Posterior cingulate gyrus (tissue), 11 donors: ENCODE measurements at places on chromosomes 5 and 9.

- no peak for DNase-seq
Measured at GRCh38 chr9:104263942-104264341, 169.8 kb downstream of the SMC2 start.

GRCh38 chr9:91085517-91086291 is 276.0 kb downstream of the AUH start:
- no peak for DNase-seq

- no peak for DNase-seq
Measured at GRCh38 chr5:80217667-80218066, 38.2 kb downstream of the SERINC5 start.

GRCh38 chr5:78779771-78780616 is 131.4 kb upstream of the LHFPL2 start:
- no peak for DNase-seq

- DNase-seq, result no peak
Measured at GRCh38 chr5:39599721-39600431, 175.1 kb upstream of the DAB2 start.

DNA sequence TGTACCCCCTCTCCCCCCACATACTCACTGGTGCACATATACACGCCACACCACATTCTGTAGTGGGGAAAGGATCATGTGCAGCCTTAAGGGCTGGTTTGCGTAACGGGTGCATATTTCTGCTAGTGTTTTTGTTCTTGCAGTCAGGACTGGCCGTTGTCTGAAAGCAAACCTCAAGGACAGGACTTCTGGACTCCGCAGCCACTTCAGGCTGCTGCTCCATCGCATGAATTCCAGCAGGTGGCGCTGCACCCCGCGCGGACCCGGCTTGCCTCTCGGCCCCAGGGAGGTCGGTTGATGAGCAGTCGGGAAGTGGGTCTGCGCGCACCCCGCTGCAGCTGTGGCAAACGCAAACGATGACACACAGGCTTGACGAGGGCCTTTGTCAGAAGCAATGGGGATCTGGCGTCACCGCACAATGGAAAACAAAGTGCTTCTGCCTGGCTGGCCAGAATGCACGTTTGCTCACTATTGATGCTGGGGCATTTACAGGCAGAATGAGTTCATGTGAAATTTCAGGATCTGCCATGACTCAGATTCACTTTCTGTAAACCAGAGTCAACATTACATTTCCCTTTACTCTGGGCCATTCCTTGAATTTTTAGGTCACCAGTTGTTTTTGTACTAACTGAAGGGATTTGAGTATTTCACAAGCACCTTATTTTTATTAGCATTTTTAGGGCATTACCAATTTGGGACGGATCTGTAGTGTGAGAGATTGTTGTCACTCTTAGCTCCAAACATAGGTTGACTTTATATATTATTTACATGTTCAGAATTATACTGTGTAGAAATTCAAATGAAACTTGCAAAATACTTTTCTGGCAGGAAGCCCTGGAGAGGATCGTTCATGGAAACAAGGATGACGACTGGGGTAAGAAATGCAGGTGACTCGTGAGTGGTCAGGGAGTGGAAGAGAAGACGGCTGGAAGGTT is 36.4 kb upstream of the GLRX start:
- peak; percentile 89 for DNase-seq

GRCh38 chr9:6418764-6419163 is 5.8 kb downstream of the UHRF2 start:
- no peak for DNase-seq

DNA sequence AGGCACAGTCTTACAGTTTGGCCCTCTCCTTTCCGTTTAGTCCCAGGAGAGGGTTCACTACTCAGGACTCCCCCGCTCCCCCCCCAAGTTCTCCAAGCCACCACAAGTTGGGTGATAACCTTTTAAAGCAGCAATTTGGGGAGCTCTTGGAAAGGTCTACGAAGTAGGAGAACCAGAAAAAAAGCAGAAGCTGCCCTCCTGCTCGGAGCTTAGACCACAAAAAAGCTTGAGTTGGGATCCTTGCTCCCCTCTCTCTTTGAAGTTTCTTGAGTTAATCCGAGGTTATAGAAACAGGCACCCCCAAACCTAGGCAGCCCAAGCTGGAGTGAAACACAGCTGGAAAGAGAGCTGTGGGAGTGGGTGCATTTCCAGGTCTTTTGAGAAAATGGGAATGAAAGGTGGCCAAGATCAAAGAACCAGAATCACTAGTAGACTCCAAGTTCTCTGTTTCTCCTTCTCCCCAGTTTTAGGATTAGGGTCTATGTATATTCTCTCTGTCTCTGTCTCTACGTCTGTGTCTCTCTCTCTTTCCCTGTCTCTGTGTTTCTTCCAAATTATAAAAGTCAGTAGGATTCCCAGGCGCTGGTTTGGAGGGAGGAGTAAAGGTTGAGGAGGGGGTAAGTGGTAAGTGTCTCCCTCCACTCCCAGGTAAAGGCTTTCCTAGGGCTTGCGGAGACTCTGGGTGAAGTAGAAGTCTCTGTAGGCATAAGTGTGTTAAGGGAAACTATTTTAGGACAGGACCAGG is 2.8 kb downstream of the LHX2 start:
- DNase-seq, result no peak

- no peak for DNase-seq
Measured at GRCh38 chr5:172245046-172245445, 38.5 kb downstream of the UBTD2 start.

GRCh38 chr9:99783799-99784198 is 37.9 kb upstream of the NR4A3 start:
- DNase-seq, result no peak

- no peak for DNase-seq
Measured at GRCh38 chr5:167995844-167996425, 295.5 kb upstream of the WWC1 start.

- no peak for DNase-seq
Measured at GRCh38 chr9:134152022-134152448, 12.3 kb downstream of the RNU6ATAC start.

DNA sequence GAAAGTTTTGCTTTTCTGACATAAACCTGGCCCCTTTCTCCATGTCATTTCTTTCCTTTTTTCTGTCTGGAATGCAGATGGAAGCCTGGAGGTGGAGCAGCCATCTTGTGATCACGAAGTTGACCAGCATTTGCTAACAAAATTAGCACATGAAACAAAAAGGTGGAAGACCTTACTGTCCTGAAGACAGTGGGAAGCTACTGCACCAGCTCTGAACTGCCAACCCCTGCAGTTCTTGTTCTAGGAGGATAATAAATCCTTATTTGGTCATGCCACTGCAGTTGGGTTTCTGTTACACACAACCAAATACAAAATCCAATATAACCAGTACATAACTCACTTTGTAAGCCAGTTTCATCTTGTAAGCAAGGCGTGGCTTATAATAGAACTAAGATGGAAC is 249.4 kb upstream of the TBCA start:
- DNase-seq, result no peak

- DNase-seq, result peak; percentile 98
Measured at GRCh38 chr5:58460002-58460731, at the start of gene PLK2. Gene PLK2, minus strand, starts transcription at chr5:58460086. Its CDS starts 127 bp downstream, at chr5:58459959.

DNA sequence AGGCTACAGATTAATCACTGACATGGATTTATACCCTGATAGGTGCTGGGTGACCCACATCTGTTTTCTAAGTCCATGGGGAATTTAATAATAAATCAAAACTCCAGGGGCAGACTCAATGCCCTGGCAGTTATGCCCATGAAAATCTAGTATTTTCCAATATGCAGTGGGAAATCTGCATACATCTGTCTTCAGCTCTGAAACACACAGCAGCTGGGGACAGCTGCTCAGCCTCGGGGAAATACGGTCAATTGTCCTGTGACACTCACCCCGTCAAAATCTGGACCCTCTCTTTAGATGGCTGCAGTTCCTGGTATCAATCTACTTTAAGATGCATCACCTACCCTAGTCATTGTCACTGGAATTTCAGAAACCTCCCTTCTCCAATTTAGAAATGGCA is 12.7 kb upstream of the C1QTNF3 start:
- DNase-seq, result no peak

GRCh38 chr5:109141222-109142200 is 268.3 kb downstream of the PJA2 start:
- no peak for DNase-seq

DNA sequence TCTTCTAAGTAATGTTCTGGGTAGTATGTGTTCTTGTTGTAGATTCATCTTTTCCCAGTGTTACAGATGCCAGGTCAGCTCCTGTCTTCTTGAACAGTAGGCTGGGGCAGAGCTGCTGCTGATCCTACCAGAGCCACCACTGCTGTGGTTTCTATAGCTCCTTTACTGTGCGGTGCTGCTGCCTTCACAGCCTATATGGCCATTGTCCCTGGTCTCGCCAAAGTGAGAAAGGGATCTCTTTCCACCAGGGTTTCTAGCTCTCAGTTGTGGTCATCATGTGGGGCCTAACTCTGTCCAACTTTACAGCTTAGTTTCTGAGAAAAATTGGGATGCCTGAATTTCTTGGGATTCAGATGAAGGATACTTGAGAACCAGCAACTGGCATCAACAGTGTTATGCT is 70.9 kb upstream of the CER1 start:
- no peak for DNase-seq

DNA sequence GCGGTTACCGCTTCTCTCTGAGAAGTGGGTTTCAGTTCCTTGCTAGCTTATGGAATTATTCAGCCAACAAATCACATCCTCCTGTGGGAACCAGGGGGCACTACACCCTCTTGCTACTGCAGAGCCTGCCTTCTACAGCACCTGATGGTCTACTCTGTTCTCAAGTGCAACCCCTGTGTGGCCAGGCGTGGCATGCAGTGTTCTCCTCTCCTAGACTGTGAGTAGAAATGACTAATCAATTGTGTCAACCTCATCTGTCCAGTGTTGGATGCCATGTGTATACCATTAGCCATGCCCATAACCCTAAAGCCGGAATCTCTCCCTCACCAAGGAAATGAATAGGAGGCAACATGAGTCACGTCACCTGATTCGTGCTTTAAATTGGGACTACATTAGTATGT is 117.2 kb upstream of the LIFR start:
- DNase-seq, result no peak

- no peak for DNase-seq
Measured at GRCh38 chr9:123796618-123797484, 133.1 kb downstream of the DENND1A start.

DNA sequence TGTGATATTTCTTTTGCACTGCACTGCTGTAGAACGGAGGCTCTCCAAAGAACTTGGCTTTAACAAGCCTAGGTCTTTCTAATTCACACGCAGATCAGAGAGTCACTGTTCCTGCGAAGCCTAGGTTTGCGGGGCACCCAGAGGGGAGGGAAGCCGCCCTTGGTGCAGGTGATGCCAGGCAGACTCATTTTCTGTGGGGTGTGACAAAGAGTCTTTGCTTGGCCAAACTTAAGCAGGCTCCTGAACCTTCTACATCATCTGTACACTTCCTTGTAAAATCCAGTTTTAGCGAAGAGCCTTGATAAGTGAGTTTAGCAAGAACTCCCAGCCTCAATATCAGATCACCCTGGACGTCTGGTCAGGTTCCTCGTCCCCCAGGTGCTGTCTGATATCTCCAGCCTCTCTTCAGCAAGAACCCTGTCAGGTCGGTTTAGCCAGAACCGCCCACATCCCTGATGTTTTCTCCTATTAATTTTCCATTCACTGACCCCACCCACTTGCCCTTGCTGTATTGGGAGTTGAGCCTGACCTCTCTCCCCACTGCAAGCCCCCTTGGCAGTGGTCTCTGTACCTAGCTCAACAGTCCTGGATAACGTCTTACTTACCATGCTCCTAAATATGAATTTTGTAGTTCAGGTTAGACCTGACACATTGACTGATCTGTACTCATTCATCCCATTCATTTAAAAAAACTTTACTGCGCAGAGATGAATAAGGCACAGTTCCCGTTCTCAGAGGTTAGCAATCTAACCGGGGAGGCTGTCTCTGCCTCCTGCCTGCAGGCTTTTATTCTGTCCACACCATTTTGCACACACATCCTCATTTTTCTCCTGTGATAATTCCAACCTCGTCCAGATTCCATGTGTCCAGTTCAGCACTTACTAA is 880 bp upstream of the UBAC1 start:
- DNase-seq, result no peak

- no peak for DNase-seq
Measured at GRCh38 chr5:174291162-174291561, 245.7 kb downstream of the NSG2 start.

GRCh38 chr5:68872088-68872839 is 221.6 kb upstream of the SLC30A5 start:
- no peak for DNase-seq

- peak; percentile 73 for DNase-seq
Measured at GRCh38 chr5:1760656-1761452, 38.8 kb downstream of the MRPL36 start.

DNA sequence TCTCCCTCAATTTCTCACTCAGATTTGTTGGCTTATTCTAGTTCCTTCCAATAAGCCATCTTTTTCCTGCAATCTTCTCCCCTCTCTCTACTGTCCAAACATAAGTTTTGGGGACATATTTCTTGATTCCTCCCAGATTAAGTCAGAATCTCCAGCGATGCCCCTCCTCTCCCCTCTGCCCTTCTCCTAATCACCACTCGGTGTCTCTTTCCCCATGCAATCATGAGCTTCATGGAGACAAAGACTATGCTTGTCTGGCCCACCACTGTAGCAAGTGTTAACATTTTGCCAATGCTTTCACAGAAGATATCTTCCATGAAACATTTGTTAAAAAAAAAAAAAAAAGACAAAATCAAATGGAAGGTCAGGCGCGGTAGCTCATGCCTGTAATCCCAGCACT is 42.4 kb downstream of the PDE6A start:
- no peak for DNase-seq

DNA sequence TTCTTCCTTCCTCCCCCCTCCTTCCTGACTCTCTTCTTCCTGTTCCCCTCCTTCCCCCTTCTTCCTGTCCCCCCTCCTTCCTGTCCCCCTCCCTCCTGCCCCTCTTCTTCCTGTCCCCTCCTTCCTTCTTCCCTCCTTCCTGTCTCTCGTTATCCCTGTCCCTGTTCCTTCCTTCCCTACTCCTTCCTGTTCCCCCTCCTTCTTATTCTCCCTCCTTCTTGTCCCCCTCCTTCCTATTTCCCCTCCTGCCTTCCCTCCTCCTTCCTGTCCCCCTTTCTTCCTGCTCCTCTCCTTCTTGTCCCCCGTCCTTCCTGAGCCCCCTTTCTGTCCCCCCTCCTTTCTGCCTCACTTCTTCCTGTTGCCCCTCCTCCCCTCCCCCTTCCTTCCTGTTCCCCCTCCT is 70.6 kb downstream of the COL5A1 start:
- no peak for DNase-seq

- no peak for DNase-seq
Measured at GRCh38 chr5:62328772-62329491, 22.9 kb downstream of the KIF2A start.

GRCh38 chr5:170333161-170333910 is 35.8 kb upstream of the LCP2 start:
- no peak for DNase-seq

DNA sequence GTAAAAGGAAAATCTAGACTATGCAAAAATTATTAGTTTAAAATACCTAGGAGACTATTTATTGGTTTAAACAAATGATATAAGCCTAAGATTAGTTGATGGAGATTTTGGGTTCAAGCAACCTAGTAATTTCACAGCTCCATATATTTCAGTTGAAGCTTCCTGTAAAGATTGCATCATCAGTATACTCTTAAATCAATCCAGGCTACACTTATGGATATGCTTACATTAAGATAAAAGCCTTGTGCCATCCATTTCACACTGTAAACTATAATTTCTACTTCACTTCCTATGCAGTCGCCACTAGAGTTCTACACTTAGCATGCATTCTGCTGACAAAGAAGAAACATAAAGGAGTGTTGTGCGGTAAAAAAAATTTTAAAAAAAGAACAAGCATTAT is 7.3 kb upstream of the LIX1 start:
- no peak for DNase-seq

GRCh38 chr9:92749934-92750315 is 14.7 kb downstream of the BICD2 start:
- DNase-seq, result no peak

GRCh38 chr9:127424676-127424999 is 456 bp downstream of the ZNF79 start:
- DNase-seq, result no peak

GRCh38 chr5:141722266-141722665 is 40.2 kb upstream of the ARAP3 start:
- DNase-seq, result no peak
